Activated CD4-positive, alpha-beta T cell treated with anti-CD3 and anti-CD28 coated beads for 48 hours (primary cell): ENCODE measurements at places on chromosomes 7 and 10.

DNA sequence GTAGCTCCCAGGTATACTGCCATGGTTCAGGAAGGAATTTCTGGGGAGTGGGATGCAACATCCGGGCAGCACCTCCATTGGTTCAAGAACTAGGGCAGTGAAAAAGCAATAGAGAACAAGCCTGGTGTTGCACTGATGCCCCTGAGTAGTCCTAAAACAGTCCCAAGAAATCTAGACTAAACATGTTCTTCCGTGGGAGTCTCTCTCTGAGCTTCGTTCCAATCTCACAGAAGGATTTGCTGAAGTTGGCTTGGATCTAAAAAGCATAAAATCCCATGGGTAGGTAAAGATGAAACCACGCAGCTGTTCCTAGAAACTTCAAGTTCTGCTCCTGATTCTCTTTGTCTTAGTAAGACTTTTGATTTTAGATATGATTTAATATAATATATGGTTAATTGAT is 154.5 kb downstream of the PLXDC2 start:
- DNase-seq, result no peak

DNA sequence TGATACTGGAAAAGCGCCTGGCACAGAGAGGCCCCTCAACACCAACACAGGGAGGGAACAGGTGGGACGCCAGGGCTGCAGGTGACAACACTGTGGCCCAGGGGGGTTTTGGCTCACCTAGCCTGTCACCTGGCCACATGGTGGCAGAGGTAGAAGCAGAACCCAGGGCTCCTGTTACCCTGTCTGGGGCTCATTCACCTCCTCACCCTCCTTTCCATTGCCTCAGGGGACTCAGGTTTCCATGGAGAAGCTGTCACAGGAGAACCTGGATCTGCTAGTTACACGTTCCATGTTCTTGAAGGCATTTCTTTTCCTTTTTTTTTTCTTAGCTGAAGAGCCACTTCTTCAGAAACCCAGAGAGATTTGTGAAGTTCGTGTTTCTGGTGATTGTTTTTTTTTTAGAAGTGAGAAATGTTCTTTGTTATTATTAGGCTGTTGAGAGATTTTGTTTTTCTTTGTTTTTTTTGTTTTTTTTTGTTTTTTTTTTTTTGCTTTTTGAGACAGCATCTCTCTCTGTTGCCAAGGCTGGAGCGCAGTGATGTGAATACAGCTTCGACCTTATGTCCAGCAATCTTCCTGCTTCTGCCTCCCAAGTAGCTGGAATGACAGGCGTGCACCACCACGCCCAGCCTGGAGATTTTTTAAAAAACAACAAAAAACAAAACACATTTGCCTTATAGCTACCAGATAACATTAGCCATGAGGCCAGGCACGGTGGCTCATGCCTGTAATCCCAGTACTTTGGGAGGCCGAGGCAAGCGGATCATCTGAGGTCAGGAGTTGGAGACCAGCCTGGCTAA is 16.0 kb downstream of the DENND2A start:
- no peak for DNase-seq

DNA sequence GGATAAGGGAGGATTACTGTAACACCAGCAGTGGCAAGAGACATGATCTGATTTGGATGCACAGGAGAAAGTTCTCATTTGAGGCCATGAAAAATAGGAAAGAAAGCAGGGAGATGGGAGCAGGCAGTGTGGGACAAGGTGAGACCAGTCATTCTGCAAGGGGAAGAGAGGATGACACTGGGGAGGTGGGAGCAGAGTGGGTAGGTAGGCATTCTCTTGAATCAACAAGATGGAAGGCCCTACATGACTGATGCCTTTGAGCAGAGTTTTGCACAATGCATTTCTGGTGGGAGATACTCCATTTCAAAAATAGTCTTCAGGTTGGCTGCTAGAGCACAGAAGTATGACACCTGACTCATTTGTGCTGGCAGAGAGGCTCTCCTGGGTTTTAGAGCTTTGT is 10.5 kb downstream of the RPS24 start:
- no peak for DNase-seq

DNA sequence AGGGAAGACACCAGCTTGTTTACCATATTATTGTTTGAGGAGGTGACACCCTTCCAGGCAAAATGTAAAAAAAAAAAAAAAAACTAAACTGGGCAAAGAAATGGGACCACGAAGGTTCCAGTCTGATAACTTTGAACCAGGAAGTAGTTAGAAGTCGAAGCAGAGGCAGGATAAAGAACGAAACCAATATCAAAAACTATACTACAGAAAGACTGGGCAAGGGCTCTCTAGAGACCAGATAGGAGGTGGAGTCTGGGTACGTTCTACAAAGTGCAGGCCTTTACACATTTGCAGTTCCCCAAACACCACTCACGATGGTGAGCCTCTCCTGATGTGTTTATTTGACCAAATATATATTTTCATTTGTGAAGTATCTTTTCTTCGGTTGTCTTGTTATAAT is 125.7 kb upstream of the CDK1 start:
- DNase-seq, result no peak

DNA sequence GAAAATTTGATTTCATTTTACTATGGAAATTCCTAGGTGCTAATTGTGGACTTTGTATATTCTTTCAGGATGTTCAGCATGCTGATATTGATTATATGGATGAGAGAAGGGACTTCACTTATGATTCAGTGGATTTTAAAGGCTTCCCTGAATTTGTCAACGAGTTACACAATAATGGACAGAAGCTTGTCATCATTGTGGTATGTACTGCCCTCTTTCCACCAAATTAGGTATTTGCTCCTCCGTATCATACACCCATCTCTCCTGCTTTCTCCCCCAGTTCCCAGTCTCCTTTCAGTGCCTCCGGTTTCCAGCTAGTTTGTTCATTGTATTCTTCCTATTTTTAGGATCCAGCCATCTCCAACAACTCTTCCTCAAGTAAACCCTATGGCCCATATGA is 34.6 kb downstream of the MGAM start:
- no peak for DNase-seq

GRCh38 chr10:46541735-46542566 is 14.5 kb downstream of the GPRIN2 start:
- DNase-seq, result peak; percentile 1

GRCh38 chr7:28114056-28114455 is 66.5 kb downstream of the JAZF1 start:
- no peak for DNase-seq

DNA sequence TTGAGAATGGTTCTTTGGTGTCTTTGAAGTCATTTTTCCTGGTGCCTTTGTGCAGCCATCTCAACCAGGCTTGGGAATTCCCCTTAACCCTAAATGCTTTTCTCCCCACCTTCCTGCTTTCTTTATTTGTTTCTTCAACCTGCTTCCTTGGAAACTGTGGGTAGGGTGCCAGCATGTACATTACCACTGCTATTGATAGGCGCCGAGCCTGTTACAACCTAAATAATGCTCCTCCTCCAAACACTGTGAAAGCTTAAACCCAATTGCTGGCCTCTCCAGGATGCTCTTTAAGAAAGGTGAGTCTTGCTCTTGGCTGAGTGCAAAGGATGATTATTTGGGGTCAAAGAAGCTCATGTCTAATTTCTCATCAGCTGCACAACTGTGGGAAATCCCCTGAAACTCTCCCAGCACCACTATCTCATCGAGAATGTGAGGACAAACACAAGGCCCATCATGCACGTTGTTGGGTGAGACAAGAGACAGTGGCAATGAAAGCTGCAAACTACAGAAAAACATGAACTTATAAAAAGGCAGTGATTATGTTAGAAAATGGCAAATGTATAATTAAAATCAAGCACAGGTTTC is 285.5 kb upstream of the IGFBP3 start:
- DNase-seq, result no peak

- DNase-seq, result no peak
Observed at GRCh38 chr10:108039821-108040584, 875.5 kb upstream of the SORCS1 start.

GRCh38 chr7:69598081-69598486 is at the start of gene AUTS2:
TSS of gene AUTS2 (plus strand) at chr7:69598475. CDS start at chr7:69599654, 1,179 bp downstream.
- DNase-seq, result peak; percentile 51

GRCh38 chr10:77422491-77423338 is 214.9 kb downstream of the KCNMA1 start:
- DNase-seq, result no peak

DNA sequence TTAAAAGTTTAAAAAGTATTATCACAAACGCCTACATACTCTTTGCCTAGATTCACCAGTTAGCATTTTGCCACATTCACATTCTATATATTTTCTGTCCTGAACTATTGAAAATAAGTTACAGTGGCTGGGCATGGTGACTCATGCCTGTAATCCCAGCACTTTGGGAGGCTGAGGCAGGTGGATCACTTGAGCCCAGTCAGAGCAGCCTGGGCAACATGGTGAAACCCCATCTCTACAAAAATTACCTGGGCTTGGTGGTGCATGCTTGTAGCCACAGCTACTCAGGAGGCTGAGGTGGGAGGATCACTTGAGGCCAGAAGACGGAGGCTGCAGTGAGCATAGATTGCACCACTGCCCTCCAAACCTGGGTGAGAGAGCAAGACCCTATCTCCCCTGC is 5.3 kb downstream of the ARPC1A start:
- DNase-seq, result peak; percentile 41

DNA sequence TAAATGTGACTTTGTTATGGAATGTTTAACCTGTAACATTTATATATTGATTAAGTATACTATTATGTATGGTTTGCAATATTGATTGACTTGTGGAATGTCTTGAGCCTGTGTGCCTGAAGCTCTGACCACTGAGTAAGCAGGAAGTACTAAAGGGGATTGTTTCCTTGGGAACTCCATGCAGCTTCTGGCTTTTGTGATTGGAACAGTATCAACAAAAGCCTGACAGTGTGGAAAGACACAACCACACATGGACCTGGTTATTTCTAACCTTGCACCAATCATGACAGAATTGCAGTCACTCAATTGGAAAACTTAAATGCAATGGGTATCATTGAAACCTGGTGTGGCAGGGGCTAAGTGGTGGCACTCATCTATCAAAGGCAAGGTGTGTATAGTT is 45.5 kb upstream of the PIK3CG start:
- no peak for DNase-seq

DNA sequence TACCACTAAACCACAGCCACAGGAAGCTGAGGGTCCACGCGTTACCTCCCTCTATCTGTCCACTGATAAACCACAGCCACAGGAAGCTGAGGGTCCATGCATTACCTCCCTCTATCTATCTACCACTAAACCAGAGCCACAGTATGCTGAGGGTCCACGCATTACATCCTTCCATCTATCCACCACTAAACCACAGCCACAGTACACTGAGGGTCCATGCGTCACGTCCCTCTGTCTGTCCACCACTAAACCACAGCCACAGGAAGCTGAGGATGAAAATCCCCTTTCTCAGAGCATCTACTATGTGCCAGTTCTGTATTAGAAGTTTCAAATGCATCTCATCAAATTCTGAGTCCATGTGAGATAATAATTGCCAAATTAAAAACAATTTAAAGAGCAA is 589.3 kb downstream of the DNAJB6 start:
- DNase-seq, result no peak

- no peak for DNase-seq
Observed at GRCh38 chr10:3791974-3792633, 7.1 kb upstream of the KLF6 start.

- DNase-seq, result no peak
Observed at GRCh38 chr7:13072014-13072413, 384.6 kb downstream of the ARL4A start.

DNA sequence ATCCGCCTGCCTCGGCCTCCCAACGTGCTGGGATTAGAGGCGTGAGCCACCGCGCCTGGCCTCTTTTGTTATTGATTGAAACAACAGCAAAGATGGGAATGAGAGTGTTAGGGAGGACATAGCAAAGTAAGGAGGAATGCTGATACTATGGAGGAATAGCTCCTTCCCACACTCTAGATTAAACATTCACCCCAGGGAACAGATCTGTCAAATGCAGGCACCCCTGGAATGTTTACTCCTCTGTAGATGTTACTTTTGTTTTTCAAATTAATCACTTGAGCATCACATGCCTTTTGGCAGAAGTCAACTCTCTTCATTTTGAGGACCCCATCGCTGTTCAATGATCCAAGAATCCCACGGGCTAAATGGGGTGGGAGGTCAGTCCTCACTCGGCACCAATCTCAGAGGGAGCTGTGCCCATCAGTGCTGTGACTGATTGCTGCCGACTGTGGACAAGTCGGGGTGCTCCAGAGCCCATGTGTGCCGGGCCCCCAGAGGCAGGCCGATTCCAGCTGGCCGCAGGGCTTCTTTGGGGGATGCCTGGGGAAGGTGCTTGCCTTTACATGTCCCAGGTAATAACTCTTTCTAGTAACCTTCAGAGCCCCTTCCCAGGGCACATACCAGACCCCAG is 10.2 kb upstream of the COBL start:
- no peak for DNase-seq

DNA sequence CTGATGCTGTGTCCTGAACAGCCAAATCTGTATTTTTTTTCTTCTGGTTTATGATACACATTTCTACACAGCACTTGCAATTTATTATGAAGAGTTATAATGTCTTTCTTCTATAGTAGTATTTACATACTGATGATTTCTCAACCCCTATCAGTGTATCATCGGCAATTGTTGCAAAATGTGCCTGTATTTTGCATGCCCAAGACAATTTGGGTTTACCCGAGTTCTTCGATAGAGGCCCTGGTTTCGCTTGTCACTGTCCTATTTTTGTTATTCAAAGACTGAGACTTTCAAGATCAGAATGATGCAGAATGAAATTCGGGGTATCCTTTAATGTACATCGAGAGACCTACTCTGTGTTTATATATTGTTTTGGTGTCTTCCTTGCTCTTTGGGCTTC is 184.5 kb upstream of the PRSS58 start:
- no peak for DNase-seq

DNA sequence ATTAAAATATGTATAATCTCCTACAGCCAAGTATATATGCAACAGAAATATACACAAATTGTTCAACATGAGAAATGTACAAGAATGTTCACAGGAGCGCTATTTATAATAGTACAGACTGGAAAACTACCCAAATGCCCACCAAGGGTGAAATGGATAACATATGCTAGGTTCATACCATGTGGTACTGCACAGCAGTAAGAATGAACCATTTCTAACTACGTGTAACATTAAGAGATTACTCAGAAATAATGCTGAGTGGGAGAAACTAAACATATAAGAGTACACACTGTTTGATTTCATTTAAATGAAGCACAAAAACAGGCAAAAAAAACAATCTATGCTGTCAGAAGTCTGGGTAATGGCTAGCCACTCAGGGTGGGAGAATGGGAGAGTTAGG is 45.8 kb downstream of the RNLS start:
- DNase-seq, result no peak

- no peak for DNase-seq
Observed at GRCh38 chr10:69847458-69847857, 45.8 kb downstream of the COL13A1 start.

- DNase-seq, result no peak
Observed at GRCh38 chr7:123417580-123417979, 116.8 kb downstream of the IQUB start.

- peak; percentile 90 for DNase-seq
Observed at GRCh38 chr7:129501760-129502707, at the start of gene SMKR1. TSS of gene SMKR1 (plus strand) at chr7:129502531. CDS start at chr7:129502825, 294 bp downstream.

GRCh38 chr7:31105256-31105950 is 53.3 kb downstream of the ADCYAP1R1 start:
- DNase-seq, result no peak
